ENCODE measurements at places on chromosomes 7 and 10.

GRCh38 chr10:48497780-48498770, 106.8 kb downstream of the ARHGAP22 start:
- DNase-seq: no peak

DNA sequence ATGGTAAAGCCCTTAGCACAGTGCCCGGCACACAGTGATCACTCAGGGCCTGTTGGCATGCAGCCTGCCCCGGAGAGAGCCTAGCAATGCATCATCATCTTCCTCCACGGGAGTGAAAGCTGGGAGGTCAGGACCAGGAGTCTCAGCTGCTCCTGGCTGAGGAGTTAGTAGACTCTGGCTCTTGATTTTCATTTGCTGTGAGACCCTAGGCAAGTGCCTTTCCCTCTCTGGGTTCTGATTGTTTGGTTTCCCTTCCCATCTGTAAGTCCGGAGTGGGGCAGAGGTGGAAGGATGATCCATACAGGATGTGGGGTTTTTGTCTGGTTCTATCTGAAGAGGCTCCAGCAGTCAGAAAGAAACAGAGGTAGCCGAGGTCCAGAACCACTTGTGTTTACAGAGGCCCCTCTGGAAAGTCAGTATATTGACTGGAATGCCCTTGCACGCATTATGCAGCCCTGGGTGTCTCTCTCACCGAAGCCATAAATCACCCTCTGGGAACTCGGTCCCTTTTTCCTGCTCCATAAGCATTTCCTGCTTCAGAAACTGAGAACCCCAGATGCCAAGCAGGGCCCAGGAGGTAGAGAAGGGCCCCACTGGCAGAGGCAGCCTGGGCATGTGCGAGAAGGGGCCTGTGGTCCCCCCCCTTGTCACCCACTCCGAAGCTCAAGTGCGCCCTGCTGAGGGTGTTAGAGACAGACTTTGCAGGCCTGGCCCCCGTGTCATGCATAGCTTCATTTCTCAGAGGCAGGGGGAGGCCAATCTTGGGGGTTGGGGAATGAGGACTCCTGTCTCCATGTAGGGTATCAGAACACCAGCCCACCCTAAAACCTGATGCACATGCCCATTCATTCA, 8.5 kb downstream of the UNC5B start:
- DNase-seq: no peak

DNA sequence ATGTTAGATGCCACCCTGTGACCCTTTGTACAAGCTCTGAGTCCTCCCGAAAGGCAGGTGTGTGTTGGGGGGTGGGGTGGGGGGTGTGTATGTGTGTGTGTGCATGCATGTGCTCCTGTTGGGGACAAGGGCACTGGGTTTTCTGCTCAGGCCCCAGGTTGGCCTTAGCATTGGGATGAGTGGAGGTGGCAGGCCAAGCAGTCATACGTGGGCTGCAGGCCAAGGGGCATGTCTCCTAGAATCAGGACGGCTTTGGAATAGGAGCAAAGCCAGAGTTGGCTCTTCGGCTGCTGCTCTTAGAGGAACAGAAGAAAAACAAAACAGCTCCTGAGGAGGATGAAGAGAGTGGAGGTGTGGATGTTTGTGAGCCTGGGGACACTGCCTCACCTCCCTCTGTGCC, 26.0 kb downstream of the HSPA12A start:
- no peak for DNase-seq

DNA sequence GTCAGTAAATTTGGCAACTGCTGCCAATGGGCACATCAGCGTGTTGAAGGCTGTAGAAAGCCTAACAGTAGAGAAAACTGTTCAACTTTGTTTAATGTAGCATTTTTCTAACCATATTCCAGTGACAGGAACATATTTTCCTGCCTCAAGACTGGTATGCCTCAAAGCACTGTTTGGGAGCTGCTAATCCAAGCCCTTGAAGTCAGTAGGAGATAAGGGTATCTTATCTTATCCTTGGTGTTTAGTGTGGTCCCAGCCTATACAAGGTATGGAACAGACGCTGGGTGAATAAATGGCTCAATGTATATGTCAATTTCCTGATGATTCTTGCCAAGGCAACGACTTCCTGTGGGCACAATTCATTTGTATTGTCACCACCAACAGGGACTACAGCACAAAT, 97.5 kb upstream of the CREB5 start:
- DNase-seq: no peak

DNA sequence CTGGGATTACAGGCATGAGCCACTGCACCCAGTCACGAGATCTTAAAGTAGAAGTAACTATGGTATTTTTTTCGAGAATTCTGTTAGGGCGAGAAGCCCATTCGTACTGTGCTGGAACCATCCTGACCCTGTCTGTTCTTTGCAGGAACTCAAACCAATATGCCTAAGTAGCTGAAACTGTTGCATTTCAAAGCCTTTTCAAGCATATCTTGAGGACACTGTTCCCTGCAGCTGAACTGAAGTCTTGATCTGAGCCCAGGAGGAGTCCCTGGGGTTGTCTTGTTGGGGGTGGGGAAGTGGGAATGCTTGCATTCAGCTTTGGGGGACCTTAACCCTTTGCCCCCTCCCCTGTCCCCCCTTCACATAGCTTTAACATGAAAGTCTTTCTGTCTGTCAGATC, 61.5 kb downstream of the CUX1 start:
- no peak for DNase-seq

- no peak for DNase-seq
These were observed 266.5 kb downstream of the GPR158 start for GRCh38 chr10:25441270-25441669.
